ENCODE measurements at places on chromosomes 16 and 17. TPM values are rescaled to one million over a fixed set of nuclear protein-coding genes. Genes with fewer than 3 reads are reported as not detected.

HES7 gene
- not detected for polyA plus RNA-seq

DNA sequence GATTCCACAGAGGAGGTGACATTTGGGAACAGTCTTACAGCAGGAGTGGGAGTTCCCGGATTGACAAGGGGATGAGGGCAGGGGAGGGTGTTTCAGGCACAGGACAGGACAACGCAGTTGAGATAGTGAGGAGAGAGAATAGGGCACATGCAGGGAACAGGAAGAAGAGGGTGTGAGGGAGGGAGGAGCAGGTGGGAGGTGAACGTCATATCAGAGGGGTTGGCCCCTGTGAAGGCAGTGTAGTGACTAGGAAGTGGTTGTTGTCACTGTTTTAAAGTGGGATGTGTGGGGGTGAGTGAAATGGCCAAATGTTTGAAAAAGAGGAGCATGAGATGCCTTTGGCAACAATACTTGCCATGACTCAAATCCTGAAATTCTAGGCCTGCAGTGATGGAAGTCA is 12.2 kb downstream of the PRKCB start:
- no peak for DNase-seq

KRTAP9-4 gene
- not detected for polyA plus RNA-seq

DNA sequence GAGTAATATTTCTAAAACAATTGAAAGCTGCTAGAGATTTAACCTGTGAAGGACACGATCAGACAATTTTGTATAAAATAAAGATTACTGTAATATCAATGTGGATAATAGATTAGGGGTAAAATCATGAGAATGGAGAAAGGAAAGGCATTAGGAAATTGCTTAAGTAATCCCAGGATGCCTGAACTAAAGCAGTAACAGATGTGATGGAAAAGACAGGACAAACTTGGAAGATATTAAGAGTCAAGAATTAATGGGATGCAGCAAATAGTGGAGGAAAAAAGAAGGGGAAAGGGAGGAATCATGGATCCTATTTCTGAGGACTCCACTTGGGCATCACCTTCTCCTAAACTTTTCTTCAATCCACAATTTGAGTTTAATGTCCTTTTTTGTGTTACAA is 437.1 kb upstream of the PMFBP1 start:
- DNase-seq, result no peak

STH gene
- polyA plus RNA-seq, result not detected

DNA sequence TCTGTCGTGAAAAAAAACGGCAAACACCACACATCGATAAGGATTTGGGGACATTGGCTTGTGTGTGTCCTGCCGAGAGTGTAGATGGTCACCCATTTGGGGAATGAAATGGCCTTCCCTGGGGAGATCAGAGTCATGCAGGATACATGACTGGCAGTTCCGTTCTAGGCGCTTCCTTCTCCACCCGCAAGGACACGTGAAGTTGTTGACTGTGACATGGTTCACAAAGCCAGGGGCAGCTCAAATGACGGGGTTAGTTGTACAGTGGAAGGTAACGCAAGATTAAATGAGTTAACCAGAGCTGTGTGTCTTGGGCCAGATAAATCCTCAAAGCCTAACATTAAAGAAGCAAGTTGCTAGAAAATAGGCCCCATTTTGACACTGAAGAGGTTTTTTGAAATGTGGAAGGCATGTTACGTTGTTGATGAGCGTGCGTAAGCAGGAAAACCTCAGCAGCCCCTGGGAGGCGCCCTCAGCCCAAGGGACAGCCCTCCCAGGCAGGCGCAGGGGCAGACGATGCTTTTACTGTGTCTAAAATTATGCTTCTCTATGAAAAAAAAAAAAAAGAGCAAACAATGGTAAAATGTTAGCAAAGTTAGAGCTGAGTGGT is 35.9 kb upstream of the CHMP6 start:
- DNase-seq, result no peak

PRR11 gene
- 18.9 TPM for polyA plus RNA-seq

CACNG1 gene
- not detected for polyA plus RNA-seq

GRCh38 chr17:42031584-42031983 is 11.7 kb downstream of the NKIRAS2 start:
- no peak for DNase-seq

DNA sequence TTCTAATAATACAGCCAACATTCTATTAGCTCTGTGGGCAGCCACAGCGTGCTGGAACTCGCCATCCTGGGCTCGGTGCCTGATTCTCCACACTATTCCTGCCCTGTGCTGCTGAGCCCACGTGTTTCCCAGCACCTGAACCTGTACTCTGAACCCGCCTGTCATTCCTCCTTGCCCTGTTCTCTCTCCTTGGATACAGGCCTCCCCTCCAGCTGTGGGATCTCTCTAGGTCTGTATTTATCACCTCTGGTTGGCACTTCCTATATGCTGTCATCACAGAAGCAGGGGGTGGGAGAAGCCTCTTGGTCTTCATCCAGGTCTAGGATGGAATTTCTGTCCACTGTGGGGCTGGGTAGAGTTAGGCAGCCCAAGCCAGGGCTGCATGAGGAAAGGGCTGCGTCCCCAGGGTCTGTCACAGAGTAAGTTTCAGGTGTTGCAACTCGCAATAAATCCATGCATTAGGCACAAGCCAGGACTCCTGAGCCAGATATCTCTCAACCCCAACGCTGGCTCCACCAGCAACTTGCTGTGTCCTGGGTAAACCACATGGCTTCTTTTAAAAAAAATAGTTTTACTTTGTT is 56.0 kb downstream of the ABAT start:
- no peak for DNase-seq

OTOP2 gene
- 0.03 TPM for polyA plus RNA-seq
